H1 (cell line): ENCODE measurements at places on chromosomes 12 and 14. TPM values are rescaled to one million over a fixed set of nuclear protein-coding genes. Genes with fewer than 3 reads are reported as not detected.

The VCPKMT gene
- 7.1 and 8.9 TPM in 2 replicates for total RNA-seq

The PTGDR gene
- 0.21 and 0.22 TPM in 2 replicates for total RNA-seq

The DUSP16 gene
- total RNA-seq: 55.9 and 60.5 TPM in 2 replicates

The CACNB3 gene
- 12.5 and 16.9 TPM in 2 replicates for total RNA-seq
